ENCODE measurements at places on chromosomes 2 and 18. TPM values are rescaled to one million over a fixed set of nuclear protein-coding genes. Genes with fewer than 3 reads are reported as not detected.
A peak's percentile ranks its signal among the peaks of the same experiment; 100 is the strongest.

DNA sequence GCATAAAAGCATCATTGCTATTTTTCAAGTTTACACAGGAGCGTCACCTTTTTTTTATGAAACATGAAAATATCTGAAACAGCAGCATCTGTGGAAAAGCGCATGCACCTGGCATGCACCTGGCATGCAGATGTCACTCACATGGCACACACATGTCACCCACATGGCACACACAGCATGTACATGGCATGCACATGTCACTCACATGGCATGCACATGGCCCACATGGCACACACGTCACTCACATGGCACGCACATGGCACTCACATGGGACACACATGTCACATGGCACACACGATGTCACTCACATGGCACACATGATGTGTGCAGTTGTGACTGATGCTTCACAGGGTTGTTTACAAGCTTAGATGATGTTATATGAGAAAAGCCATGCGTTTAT, 188.0 kb downstream of the ZNF407 start:
- no peak for DNase-seq

- DNase-seq = no peak
These were observed 4.6 kb downstream of the CDCA7 start for GRCh38 chr2:173359231-173359630.

DNA sequence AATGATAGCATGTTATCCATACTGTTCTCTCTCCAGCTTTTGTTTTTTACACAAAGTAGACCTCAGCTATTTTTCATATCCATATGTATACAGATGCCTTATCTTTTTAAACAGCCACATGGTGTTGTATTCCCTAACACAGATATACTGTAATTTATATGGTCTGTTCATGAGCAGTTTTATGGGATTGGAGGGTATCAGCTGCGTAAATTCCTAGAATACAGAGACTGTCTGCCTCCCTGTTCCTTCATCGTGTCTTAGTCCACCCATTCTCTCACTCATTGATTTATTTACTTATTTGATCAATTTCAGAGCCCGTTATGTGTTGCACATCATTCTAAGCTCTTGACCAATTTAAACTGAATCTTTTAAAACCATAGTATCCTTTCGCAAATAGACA, 80.6 kb downstream of the GATA6 start:
- DNase-seq = no peak

DNA sequence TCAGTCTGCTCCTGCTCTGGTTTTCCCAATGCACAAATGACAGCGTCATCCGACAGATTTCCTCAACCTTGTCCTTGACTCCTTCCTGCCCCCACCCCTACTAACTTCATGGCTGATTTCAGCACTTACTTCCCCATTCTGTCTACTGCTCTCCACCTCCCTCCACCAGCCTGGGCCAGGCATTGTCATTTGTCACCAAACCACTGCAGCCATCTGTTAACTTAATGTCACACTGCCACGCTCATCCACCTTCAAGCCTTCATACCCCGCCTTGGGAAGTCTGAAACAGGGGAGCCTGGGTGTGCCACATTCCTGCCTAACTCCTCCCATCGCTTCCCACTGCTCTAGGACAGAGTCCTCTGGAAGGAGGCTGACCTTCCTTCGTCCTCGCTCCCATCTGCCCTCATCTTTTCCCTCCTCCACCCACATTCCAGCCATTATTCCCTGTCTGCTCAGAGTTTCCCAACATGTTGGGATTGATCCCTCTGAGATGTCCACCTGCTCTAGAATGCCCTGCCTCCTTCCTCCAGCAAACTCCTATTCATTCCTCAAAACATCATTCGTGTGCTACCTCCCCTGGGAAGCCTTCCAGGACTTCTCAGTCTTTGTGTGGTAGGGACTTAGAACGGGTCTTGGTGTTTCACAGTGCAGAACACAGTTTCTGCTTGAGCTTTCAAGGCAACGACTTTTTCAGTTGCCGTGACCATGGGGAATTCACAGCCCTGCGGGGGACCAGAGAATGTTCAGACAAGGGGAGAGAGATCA, 42.2 kb upstream of the SMAD7 start:
- no peak for DNase-seq

DNA sequence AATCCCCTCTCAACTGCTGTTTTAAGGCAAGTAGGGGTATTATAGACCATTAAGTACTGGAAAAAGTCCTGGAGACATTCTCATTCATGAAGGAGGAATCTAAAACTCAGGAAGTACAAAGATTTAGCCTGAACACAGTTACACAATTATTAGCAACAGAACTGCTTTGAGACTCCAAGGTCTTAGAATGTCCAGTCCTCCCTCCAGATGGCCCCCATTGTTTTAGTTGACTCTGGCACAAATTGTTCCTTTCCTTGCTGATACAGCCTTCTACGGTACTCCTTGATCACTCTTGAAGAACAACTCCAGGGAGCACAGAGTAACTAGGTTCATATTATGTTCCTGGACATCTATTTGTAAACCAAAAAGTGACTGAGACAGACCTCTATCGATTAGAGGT, 210.1 kb upstream of the RND3 start:
- DNase-seq = no peak

- DNase-seq = peak; percentile 24
These were observed 982 bp downstream of the HJURP start for GRCh38 chr2:233853353-233853752.

GRCh38 chr2:9441556-9441955, 18.1 kb downstream of the CPSF3 start:
- no peak for DNase-seq

DNA sequence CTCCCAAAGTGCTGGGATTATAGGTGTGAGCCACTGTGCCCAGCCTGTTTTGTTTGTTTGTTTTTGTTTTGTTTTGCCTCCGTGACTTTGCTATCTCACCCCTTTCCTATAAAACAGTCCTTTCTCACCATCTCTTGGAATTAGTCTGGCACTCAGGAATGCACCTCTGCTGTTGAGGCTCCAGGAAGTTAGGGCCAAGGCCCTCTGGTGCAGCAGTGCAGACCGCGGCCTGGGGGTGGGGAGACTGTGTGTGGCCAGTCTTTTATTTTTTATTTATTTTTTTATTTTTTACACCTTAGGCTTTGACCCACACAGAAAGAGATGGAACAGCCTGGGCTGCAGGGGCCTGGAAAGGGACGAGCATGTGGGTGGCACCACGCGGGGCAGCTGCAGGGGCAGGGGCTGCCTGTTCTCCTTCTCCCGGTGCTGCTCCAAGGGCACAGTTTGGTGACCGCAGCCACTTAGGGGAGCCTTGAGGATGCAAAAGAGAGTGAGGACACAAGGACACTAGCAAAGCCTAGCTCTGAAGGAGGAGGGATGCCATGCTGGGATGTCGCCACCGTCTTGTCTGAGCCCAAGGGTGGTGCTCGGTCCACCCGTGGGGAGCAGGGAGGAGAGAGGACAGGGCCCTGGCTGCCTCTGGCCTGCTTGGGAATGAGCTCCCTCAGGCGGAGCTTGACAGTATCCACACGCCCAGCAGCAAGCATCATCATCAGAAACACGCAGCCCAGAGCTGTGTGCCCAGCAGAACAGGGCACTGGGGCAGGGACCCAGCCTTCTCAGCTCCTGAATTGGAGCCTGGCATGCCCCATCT, 19.4 kb upstream of the ALPI start:
- DNase-seq = no peak

GRCh38 chr2:7043690-7044089, 126.5 kb downstream of the RNF144A start:
- DNase-seq = no peak

DNA sequence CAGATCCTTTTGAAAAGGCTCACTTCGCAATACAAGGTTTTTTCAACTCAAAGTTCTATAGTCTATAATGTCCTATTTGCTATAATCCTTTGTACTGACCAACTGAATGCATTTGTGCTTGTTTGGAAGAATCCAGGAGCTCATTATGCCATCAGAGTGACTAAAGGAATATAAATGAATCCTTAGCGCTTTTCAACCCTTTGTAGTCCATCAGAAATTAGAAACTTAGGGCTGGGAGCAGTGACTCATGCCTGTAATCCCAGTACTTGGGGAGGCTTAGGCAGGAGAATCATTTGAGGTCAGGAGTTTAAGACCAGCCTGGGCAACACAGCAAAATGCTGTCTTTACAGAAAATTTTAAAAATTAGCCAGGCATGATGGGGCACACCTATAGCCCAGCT, 330.2 kb upstream of the CHAC2 start:
- no peak for DNase-seq

DNA sequence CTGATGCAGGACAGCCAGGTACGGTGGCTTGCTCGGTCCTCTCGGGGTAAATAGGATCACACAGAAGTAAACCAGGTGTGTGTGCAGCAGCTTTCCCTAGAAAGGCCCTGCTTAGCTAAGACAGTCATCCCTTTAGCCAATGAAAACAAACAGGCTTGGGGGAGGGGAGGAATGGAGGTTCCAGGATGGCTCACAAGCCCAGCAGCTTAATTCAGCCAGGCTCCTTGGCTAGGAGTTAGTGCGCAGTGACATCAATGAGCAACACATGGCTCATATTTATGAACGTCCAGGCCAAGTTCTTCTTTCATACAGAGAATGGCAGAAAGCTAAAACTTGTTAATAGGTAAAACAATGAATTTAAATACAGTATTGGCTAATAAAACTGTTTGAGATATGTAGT, 10.2 kb downstream of the IAH1 start:
- DNase-seq = no peak

DNA sequence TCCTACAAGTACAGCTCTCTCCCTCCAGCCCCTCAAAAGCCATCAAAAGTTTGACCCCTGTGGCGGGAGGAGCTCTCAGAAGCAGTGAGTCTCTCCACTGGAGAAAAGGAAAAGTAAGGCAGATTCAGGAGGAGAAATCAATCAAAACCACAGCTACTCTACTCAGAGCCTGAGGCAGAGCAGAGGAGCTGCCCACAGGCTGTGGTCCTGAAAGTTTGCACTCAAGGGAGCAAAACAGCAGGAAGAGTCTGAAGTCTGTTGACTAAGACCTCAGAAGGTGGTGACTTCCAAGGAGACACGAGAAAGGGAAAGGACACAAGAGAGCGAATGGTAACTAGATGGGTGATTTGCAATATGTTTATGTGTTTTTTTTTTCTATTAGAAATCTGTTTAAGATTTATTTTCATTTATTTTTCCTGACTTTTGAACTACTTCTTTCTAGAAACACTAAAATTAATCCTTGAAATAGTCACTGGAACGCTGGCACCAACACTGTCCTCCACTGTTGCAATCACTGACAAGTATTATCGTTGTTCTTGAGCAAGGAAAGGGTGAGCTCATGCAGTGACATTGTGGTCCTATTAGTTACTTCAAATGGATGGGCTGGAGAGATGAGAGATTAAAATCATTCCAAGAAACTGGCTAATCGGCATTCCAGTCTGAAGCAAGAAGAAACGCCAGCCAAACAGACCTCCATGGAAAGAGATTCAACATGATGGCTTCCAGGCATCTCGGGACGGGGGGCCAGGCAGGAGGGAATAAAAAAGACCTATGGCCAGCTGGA, 35.8 kb downstream of the PID1 start:
- DNase-seq = peak; percentile 2

DNA sequence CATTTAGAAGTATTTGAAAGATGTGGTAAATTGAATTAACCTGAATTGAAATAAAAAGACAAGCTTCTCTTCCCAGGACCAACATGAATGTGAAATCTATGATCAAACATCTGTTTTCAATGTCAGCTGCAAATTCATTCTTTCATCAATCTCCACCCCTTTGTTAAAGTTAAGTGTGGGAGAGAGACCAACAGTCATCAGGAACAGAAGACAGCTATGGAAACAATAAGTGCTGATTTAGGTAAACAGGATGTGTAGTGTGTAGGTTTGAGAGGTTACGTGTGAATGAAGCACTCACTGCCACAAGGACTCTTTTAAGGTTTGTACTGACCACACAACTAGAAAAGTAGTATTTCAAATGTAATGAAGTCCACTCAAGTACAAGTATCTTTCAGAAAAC, 1659.8 kb upstream of the CELF4 start:
- DNase-seq = no peak

GRCh38 chr18:70195852-70196434, 9.5 kb downstream of the RTTN start:
- peak; percentile 63 for DNase-seq

DNA sequence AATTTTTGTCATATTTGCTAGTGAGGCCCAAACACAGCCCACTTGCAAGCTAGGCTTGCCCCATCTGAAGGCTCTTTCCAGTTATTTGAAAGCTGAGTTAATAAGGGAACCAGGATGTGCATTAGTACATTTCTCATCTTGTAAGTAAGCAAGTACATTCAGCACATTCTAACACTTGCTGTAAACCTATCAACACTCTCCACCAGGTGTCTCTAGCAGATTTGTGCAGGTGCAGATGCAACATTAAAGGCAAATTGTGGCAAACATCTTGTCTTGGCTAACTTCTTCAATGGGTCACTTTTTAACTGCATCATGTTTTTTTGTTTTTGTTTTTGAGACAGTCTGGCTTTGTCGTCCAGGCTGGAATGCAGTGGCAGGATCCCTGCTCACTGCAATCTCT, 25.3 kb upstream of the MFSD6 start:
- peak; percentile 66 for DNase-seq

- DNase-seq = no peak
These were observed 160.6 kb downstream of the ANKRD30B start for GRCh38 chr18:14908541-14908940.

- no peak for DNase-seq
These were observed 34.1 kb downstream of the STK17B start for GRCh38 chr2:196137271-196137670.

GRCh38 chr2:177164131-177164530, 48.5 kb upstream of the HNRNPA3 start:
- DNase-seq = no peak

DNA sequence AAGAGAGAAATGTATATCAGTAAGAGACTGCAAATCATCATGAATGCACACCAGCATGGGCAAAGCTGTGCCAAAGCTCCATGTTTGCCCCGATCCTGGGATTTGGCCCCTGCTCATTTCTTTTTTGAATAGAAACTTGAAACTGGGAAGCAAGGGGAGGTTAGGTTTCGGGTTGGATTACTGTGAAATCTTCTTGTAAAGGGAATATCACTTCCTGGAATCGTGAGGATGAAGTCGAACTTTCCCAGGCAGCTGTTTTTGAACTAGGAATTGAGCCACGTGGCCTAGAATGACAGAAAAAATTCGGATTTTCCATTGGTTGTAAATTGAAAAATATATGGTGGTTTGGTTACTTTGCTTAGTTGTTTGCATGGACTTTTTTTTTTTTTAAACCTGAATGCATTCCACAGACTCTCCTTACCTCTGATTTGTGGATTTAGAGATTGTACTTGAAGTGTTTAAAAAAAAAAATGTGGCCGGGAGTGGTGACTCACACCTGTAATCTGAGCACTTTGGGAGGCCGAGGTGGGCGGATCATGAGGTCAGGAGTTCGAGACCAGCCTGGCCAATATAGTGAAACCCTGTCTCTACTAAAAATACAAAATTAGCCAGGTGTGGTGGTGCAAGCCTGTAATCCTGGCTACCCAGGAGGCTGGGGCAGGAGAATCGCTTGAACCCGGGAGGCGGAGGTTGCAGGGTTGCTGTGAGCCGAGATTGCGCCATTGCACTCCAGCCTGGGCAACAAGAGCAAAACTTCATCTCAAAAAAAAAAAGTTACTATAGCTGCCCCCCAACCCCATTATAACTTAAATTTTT, 32.1 kb downstream of the GRHL1 start:
- no peak for DNase-seq

- peak; percentile 55 for DNase-seq
These were observed 121.1 kb downstream of the ACOXL start for GRCh38 chr2:110853516-110853915.

RNF103 gene
- total RNA-seq = 13.4 TPM

APOB gene
- total RNA-seq = not detected

CD8A gene
- total RNA-seq = 0.13 TPM

OSBPL6 gene
- 3.7 TPM for total RNA-seq

STEAP3 gene
- 8.5 TPM for total RNA-seq

IL36G gene
- not detected for total RNA-seq

MC2R gene
- total RNA-seq = not detected

RAB17 gene
- 82.8 TPM for total RNA-seq

SERPINB13 gene
- not detected for total RNA-seq

HEATR5B gene
- 34.9 TPM for total RNA-seq
